ENCODE measurements at places on chromosomes 16 and 17.

DNA sequence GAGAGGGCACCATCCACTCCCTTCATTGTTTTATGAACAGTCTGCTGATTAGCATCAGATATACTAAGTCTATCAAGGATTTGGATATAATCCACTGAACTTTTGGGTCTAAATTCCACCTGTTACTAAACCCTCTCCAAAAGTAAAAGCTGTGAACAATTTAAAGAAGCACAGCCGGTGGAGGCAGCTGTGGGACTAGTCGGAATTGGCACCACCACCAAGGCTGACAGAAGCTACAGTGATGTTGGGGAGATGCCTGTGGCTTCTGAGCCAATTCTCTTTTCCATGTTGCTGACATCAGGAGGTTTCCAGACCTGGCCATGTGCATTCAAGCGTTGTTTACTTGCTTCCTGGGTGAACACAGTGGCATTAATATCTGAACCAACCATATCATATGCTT lies 679.0 kb upstream of the CA10 start:
- DNase-seq, result no peak

- peak; percentile 72 for DNase-seq
Measured at GRCh38 chr16:17476414-17477259, 5.9 kb upstream of the XYLT1 start.

- DNase-seq, result no peak
Measured at GRCh38 chr16:15059324-15059723, 3.5 kb upstream of the NTAN1 start.

- no peak for DNase-seq
Measured at GRCh38 chr16:5640883-5641282, 543.3 kb upstream of the EEF2KMT start.

DNA sequence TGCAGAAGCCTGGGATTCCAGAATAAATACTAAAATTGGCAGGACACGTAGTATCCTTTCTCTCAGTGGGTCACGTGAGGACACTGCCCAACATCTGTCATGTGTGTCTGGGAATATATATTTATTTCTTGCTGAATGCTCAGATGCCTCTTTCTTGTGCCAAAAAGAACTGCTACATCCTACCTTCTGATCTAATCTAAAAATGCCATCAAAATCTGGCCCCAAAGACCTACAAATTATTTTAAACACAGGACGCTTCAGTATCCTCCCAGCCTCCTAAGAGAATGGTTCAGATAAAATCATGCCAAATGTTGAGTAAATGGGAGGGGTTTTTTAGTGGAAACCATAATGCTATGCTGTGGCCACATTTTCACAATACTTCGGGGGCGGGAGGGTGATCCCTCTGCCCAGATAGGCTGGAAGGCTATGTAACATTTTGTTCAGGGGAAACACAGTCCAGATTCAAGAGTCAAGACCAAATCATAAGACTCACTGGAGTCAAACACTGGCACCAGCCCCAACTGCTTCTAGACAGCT lies 22.9 kb upstream of the CORO6 start:
- no peak for DNase-seq

GRCh38 chr17:43745541-43745940 lies 13.1 kb downstream of the SOST start:
- no peak for DNase-seq

GRCh38 chr17:78981010-78981888 lies 1.5 kb upstream of the LGALS3BP start:
- DNase-seq, result no peak

DNA sequence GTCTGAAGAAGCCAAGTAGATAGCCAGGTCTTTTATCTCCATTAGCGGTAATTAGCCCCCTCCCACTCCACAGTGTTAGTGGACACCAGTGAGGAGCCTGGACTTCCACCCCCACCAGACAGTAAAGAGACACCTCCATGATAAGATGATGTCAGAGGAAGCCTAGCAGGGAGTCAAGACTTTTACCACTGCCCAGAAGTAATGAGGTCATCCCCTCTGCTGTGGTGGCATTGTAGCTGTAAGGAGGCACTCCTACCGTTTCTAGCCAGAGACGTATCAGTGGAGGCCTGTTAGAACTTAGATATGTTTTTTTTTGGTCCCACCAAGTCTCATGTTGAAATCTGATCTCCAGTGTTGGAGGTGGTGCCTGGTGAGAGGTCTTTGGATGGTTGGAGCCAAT lies 38.1 kb downstream of the PIK3R5 start:
- no peak for DNase-seq

DNA sequence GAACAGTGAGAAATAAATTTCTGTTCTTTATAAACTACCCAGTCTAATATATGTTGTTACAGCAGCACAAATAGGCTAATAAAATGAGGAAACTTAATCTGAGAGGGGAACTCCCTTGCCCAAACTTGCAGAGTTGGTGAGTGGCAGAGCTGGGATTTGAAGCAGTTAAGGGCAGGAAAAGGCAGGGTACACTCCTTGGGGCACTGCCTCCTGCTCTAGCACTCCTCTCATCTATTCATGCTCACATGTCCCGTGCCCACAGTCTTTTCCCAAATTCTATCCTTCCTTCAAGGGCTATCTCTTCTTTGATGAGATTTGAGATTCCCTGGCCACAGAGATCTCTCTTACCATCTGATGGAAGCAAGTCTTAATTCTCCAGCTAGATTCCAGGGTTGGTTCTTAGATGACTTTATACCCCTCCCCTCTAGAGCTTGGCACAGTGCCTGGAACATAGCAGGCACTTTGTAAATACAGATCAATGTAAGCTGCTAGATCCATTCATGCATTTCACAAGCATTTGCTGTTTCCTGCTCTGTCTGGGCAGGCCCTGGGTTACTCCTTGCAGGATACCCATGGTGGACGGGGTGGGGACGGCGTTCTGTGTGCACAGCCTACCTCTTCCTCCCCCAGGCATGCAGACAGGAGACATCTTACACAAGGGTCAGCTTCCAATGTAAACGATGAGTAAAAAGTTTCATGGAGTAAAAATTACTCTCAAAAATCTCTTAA lies 39.2 kb upstream of the ABCC12 start:
- DNase-seq, result peak; percentile 6

DNA sequence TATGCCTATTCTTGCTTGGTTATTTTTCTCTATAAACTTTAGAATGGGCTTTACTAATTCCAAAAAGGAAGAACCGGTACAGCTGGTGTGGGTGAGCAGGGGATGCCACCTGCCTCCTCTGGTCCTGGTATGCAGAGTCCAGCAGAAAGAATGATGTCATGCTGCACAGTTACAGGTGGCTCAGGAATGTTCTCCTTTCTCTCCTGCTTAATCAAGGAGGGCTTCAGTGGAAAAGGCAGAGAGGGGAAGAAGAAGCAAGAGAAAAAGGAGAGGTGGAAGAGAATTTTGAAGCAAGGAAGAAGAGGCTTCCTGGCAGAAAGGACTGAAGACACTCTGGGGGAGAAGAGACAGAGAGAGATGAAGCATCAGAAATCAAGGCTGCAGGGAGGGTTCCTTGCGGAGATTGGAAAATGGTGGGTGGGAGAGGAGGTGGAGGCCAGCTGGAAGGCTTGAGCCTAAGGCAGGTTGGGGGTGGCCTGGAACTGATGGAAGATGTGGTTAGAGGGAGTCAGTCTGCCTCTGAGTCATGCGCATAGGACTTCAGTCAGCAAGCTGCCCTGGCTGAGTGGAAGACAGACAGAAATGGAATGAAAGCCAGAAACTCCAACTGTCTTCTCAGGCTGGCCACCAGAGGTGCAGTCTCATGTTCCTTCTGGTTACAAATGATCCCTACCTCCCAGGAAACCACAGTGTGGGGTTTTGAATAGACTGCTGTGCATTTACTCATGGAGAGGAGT lies 64.6 kb upstream of the CRHR1 start:
- peak; percentile 6 for DNase-seq

GRCh38 chr16:2210386-2211365 lies at the start of gene BRICD5:
Gene BRICD5 (minus strand): TSS chr16:2210863. CDS start chr16:2210833, 30 bp downstream.
- DNase-seq, result no peak

GRCh38 chr17:79041723-79042420 lies 17.9 kb downstream of the C1QTNF1 start:
- DNase-seq, result no peak

GRCh38 chr17:40291281-40291664 lies 3.6 kb downstream of the CDC6 start:
- no peak for DNase-seq

GRCh38 chr17:4766723-4767122 lies 5.0 kb upstream of the TM4SF5 start:
- no peak for DNase-seq

DNA sequence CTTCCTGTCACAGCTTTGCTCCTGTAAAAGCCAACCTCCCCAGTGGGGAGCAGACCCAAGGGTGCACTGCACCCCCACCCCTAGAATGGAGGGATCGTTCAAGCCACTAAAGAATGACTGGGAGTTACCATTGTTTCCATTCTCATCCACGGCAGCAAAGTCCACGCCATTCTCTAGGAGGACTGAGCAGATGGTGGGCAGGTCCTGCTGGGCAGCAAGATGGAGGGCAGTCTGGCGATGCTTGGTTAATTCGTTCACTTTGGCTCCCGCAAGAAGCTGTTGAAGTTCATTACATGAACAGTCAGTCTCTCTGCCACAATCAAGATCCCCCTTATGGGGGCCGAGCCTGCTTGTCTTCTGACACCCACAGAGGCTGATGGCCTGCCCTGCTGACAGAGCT lies 30.8 kb downstream of the CYB5D2 start:
- DNase-seq, result no peak

DNA sequence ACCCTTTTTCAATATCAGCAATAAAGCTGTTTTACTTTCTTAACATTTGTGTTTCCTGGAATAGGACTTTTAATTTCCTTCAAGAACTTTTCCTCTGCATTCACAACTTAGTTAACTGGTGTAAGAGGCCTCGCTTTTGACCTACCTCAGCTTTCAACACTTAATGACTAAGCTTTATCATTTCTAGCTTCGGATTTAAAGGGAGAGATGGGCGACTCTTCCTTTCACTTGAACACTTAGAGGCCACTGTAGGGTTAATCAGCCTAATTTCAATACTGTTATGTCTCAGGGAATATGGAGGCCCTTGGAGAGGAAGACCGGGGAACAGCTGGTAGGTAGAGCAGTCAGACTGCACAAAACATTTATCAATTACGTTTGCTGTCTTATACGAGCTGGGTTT lies 4.7 kb downstream of the SYNRG start:
- DNase-seq, result no peak

DNA sequence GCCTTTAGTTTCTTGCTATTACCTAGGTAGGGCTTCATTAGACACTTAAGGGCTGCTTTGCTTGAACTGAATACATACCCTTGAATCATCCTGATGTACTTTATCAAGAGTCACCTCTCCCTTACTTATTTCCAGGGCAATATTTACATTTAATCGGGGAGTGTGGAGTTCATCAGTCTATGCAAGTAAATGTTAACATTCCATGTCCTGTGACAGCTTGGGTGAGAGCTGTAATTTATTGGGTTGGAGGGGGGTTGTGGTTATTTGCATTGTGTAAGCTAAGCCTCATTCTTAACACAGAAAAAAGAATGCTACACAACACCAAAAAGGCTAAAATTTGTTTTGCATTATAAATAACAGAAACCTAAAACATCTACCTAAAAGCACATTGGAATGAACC lies 16.7 kb downstream of the KCNJ16 start:
- DNase-seq, result no peak

GRCh38 chr17:42803074-42803883 lies 4.6 kb downstream of the CNTD1 start:
- DNase-seq, result peak; percentile 41

GRCh38 chr16:57612494-57612893 lies 15.9 kb upstream of the ADGRG1 start:
- DNase-seq, result no peak

DNA sequence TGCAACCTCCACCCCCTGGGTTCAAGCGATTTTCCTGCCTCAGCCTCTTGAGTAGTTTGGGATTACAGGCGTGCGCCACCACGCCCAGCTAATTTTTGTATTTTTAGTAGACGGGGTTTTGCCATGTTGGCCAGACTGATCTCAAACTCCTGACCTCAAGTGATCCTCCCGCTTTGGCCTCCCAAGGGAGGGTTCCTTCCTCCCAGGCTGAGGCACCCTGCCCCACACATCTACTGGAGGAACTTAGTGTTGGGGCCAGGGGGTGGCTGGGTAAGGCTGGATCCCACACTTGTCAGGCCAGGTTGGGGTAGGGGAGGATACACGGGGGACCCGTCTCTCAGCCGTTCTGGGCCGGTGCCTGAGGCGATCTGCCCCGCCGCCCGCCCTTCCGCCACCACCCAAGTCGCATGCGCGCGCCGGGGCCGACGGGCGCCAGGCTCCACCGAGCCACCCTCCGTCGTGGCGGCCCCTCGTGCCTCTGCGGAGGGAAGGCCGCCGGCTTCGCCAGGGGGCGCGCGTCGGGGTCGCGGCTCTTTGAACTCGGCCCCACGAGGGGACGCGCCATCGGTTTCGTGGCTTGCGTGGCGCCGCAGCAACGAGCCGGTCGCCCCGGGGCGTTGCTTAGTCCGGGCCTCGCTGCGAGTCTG lies 15.9 kb downstream of the GRB7 start:
- DNase-seq, result peak; percentile 57

DNA sequence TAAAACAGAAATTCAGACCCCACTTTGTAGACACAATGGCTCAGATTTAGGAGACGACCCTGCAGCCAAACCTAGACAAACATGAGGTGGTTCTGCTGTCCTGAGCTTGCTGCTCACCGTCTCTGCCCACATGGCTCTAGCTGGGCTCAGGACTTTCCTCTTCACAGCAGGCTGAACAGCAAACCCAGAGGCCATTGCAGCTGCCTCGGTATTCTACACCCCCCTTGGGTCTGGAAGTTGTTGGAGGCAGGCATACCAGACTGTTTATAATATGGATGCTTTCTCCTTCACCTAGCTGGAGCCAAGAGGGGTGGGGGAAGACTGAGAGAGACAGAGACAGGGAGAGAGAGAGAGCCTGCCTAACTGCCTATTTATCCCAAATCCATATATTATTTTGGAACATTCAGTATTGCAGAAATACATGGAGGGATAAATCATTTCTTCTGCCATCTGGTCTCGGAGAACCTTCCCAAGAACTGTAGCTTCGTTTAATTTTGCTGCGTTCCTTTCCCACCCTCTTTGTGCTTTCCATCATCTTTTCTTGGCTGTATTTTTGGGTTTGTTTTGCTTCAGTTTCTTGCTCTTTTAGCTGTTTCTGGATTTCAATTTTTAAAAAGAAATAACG lies 628.2 kb upstream of the RBFOX1 start:
- DNase-seq, result no peak

- DNase-seq, result no peak
Measured at GRCh38 chr17:80455784-80456183, 20.6 kb downstream of the NPTX1 start.

GRCh38 chr16:11708421-11708820 lies 34.2 kb downstream of the TXNDC11 start:
- DNase-seq, result no peak

GRCh38 chr17:27810211-27810901 lies 10.0 kb upstream of the NOS2 start:
- no peak for DNase-seq

Measured in LoVo (cell line).